ENCODE measurements at places on chromosomes 12 and 14. TPM values are rescaled to one million over a fixed set of nuclear protein-coding genes. Genes with fewer than 3 reads are reported as not detected.

The BHLHE41 gene
- 6.8 TPM for total RNA-seq

GRCh38 chr12:14628771-14629170, 61.1 kb upstream of the PLBD1 start:
- DNase-seq = no peak

The SLC8A3 gene
- total RNA-seq = under 0.01 TPM

The IGFBP6 gene
- 396 TPM for total RNA-seq

GRCh38 chr12:85632390-85632789, 203.8 kb downstream of the RASSF9 start:
- peak; percentile 81 for DNase-seq

DNA sequence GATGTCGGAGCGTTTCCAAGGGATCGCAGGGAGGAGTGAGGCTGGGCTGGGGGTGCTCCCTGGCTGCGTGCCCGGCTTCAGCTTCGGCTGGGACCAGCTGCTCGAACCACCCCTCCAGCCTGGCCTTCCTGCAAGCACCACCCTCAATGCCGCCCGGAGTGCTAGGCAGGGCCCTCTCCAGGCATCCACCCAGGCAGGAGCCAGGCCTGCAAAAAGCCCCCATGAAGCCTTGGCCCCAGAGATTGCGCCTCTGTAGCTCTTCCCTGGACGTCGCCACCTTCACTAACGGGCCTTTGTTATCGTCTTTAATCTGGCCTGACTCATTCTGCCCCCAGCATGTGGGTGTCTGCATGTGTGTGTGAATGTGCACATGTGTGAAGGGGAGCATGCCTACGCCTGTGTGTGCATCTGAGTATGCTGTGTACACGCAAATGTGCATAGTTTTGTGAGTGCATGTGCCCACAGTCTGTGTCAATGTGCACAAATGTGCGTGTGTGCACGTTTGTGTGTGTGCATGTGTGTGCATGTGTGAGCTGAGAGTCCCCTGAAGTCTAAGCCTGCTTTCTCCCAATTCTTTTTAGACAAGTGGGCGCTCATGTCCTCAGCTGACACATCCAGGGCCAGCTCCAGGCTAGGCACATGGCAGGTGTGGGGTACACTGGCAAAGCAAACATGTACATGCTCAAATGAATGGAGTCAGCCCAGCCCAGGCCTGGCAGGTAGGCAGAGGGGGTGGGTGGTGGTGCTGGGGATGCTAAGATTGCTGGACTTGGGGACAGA, 195.4 kb upstream of the C14orf180 start:
- no peak for DNase-seq

DNA sequence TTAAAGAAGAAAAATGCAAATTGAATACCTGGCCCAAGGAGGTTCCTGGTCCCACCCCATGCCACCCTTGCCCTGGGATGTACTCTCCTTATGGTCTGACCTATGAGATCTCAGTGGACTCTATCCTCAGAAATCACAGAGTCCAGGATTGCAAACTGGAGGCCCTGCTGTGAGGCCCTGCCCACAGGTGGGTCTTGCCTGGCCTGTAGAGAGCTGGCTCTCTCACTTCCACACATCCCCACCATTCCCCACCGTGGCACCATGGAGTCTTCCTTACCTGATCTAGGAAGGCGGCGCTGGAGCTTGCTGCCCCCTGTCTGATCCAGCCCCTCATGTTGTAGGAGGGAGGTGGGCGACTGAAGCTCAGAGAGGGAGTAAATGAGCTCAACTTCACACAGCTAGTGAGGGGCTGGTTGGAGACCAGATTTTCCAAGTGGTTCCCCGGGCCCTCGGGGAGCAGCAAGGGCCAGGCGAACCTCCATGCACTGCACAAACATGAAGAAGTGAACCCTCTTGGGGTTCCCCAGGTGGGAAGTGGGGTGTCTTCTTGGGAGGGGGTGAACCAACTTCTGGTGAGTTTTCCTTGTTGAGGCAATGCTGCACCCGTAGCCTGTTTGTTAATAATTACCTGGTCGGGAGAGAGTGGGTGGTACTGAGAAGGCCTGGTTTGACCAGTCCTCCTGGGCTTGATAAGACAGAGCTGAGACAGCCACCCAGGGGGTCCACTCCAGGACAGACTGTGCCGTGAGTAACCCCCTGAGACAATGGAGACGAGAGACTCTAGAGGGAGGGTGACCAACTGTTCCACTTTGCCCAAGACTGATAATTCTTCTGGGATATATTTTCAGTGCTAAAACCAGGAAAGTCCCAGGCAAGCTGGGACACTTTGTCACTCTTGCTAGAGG, at the start of gene SERPINA4:
Gene SERPINA4 (plus strand): TSS at position 692 of the 905 bp plus-strand sequence. CDS start 2,041 bp downstream, outside the sequence.
- no peak for DNase-seq

- DNase-seq = no peak
These were observed 15.3 kb downstream of the CCDC88C start for GRCh38 chr14:91402348-91402747.

The CCDC198 gene
- not detected for total RNA-seq

DNA sequence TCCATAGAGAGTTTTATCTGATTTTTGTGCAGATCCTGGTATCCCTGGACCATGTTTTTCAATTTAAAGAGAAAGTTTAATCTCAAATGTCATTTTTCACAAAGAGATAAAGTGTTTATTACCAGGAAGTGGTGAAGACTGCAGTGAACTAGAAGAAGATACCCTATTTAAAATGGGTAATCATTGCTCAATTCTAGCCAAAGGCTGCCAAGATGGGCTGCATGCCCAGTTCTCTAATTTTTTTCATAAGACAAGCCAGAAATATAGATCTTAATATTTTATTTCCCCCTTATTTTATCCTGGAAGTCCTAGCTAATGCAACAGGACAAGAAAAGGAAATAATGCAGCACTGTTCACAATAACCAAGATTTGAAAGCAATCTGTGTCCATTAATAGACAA, 343.5 kb downstream of the PCNX1 start:
- DNase-seq = peak; percentile 80

The HOTAIR gene
- total RNA-seq = 3.2 TPM

DNA sequence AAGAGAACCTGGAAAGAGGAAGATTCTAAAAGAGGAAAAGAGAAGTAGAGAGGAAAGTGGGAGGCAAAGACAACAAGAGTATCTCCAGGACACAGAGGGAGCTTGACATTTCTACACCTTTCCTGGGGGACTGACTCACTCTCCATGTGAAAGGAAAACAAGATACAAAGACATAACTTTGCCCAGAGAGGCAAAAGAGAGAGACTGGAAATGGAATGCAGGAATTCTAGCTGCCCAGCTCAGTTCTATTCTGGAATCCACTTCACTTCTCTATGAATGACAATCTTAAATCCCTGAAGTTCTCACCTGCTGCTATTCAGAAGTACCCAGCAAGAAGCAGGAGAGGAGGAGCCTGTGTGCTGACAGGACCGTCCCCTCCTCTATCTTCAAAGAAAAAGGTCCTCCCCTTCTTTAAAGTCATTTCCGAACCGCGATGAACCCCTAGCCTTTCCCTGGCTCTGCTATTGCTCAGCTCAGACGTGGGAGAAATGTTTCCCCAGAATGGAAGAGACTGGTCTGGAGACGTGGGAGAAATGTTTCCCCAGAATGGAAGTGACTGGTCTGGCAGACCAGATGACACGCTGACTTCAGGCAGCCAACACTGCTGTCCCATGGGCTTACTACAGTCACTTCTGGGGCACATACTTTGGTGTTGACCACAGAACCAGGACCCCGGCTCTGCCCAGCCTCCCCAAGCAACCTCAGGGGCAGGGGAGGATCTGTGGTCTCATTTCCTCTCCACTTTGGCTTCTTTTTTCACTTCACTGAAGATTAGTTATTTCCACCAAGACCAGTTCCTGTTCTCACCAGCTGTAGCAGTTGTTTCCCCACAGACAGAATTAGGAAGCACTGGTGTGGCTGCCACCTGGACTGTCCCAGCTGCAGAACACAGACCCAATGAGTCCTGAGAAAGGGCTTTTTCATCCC, 8.3 kb downstream of the FMNL3 start:
- DNase-seq = peak; percentile 75

DNA sequence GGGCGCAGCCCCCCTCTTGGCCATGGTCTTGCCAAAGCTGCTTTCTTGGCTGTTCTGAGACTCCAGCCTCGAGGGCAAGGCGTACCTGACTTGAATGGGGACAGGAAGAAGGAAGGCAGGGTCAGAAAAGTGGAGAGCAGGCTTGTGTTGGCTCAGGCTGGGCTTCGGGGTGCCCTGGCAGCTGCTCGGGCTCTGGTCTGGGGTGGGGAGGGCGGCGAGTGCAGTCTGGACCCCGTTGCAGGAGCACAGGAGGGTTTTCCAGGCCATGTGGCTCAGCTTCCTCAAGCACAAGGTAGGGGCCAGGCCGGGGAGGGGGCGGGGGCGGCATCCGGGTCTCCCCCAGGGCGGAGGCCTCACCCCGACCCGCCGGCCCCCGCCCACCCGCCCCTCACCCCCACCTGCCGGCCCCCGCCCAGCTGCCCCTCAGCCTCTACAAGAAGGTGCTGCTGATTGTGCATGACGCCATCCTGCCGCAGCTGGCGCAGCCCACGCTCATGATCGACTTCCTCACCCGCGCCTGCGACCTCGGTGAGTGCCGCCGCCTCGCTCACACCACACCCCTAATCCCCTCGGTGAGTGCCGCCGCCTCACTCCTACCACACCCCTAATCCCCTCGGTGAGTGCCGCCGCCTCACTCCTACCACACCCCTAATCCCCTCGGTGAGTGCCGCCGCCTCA, 4.2 kb downstream of the NOC4L start:
- DNase-seq = no peak

GRCh38 chr12:93497456-93497855, 30.1 kb downstream of the MRPL42 start:
- no peak for DNase-seq

- DNase-seq = peak; percentile 60
These were observed 42.9 kb downstream of the FLRT2 start for GRCh38 chr14:85572845-85573244.

GRCh38 chr14:60905923-60906322, 75.0 kb downstream of the TRMT5 start:
- no peak for DNase-seq

- DNase-seq = peak; percentile 98
These were observed 97.5 kb downstream of the ZFP36L1 start for GRCh38 chr14:68695326-68695768.

The IQSEC3 gene
- total RNA-seq = under 0.01 TPM
